ENCODE measurements at places on chromosomes 2 and 18.

- DNase-seq, result no peak
Observed at GRCh38 chr18:11089931-11090715, 59.2 kb downstream of the PIEZO2 start.

DNA sequence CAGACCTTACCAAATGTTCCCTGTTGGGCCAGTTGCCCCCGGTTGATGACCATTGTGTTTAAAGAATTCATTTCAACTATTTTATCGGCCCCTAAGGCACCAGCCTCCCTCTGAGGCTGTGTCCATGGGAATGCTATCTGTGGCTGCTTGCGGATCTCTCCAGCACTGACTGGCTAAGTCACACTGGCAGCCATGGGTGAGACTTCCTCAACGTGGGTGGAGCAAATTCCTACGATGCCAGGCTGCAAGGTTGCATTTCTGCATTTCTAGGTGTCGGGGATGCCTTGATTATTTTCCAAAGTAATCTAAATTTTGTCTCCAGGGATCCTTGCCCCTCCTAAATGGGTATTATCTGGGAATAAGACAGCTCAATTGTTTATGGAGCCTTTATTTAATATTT is 6.2 kb downstream of the CXCR4 start:
- DNase-seq, result peak; percentile 18

DNA sequence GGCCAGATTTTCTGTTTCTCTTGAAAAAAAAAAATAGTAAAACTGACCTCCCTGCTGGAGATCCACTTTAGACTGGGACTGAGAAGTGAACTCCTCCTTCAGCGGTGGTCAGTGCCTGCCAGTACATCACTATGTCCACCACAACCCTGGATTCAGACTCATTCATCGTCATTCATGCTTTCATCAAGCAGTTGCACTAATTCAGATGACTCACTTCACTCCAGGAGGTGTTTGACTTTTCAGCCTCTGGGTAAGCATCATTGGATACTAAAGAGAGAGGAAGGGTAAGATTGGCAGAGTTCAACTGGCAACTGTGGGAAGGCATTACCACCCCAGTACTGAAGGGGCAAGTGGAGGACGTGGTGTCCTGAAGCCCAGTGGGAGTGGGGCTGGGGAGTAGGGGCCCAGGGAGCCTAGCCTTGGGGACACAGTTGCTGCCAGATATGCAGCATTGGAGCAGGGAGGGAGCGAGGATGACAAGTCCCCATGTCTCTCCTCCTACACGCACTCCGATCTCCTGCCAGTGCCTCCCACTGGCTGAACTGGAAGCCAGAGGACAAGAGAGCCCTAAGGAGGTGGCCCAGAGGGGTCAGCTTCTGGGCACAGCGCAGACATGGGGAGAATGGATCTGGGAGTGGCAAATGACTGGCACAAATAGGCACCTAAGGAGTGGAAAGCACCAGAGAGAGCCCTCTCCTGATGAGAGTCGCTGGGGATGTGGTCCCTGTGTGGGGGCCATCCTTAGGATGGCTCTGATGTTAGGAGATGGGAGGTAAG is 111.1 kb downstream of the TGFA start:
- no peak for DNase-seq

DNA sequence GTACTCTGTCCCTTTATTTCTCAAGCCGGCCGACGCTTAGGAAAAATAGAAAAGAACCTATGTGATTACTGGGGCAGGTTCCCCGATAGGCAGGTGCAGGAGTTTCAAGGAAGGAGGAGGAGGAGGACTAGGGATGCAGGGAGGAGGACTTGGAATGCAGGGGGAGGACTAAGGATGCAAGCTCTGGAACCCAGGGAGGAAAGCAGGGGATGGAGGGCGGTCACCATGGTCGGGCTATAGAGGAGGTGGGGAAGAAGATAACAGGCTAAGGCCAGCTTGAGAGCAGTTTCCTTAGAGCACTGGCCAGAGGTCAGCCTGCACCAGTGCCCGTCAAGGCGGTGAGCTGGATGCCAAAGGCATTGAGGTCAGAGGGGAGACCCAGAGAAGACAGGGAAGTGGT is 18.7 kb upstream of the B3GNT7 start:
- no peak for DNase-seq

- no peak for DNase-seq
Observed at GRCh38 chr2:76080154-76080553, 369.4 kb upstream of the GCFC2 start.

DNA sequence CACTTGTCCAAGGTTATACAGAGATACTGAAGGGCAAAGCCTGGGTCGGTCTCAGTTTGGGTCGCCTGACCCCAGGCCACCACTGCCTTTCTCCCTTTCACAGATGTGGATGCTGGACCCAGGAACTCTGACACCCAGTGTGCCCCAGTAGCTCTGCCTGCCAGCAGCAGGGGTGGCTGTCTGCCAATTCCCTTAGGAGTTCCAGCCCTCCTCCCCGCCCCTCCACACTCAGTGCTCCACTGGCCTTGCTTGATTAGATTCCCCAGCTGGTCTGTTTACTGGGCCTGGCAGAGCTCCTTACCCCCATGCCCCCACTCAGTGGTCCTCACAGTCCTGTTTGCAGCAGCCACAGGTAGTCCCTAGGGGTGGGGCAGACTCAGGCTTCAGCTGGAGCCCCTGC is 75.5 kb downstream of the NPAS2 start:
- DNase-seq, result no peak

- DNase-seq, result peak; percentile 67
Observed at GRCh38 chr2:42141687-42142546, 27.2 kb upstream of the EML4 start.

GRCh38 chr2:231359948-231360347 is 35.6 kb upstream of the B3GNT7 start:
- DNase-seq, result no peak
